ENCODE measurements at places on chromosomes 1 and 21.

DNA sequence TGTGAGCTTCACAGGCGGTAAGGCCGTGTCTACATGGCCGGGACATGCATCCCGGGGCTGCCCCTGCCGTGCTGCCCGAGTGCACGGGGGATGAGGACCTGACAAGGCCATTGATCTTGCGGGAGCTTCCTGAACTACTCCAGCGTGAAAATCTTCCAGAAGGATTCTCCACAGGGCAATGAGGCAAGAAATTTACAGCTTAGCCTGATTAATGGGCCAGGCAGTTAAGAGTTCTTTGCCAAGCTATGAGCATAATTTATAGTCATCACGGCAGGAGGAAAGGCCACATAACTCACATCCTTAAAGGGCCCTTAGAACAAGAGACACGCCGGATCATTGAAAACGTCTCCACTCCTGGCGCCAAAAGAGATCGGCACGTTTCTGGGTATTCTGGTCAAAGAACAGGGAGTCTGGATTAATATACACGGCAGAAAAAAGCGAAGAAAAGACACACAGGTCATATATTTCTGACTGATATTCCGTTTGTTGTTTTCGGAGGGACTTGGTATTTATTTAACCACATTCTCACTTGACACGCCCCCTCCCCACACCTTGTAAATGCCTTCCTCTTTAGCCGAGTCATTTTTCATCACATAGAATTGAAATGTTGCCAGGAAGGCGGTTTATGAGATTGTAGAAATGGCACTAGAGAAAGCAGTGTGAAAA lies 180.5 kb downstream of the DYRK1A start:
- no peak for DNase-seq

DNA sequence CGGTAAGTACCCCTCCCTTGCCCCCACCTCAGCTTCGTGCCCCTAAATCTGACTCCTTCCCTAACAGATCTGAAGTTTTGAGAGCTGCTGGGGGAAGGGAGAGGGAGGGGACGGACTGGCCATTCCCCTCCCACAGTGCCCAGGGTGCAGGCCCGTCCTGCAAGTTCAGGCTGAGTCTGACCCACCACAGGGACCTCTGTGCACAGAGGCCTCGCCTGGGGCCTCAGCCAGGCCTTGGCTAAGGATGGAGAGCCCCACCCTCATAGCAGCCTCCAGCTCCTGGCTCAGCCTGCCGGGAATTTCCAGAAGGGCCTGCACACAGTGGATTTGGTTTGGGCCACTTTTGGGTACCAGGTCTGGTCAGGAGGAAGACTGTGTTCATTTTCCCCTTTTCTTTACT lies 31.2 kb upstream of the TNFRSF1B start:
- DNase-seq, result no peak

GRCh38 chr1:162191396-162192305 lies 122.2 kb downstream of the NOS1AP start:
- no peak for DNase-seq

GRCh38 chr1:69766431-69767180 lies 198.9 kb downstream of the LRRC7 start:
- no peak for DNase-seq

DNA sequence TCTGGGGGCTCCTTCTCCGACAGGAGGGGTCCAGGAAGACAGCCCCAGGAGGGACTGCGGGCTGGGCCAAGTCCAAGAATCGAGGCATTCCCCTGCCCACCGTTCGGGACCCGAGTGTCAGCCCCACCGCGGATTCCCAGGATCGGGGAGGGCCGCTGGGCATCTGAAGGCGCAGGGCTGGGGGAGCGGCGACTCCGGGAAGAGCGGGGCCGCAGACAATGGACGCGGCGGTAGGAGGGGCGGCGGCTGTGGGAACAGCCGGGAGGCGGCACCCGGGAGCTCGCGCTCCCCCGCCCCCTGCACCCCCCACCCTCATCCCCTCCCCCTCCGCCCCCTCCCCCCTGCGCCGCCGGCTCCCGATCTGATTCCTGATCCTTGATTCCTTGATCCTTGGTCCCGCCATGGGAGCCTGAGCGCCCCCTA lies at the start of gene VANGL2:
TSS of gene VANGL2 (plus strand) at position 342 of the 423 bp plus-strand sequence. CDS start 15,274 bp downstream, outside the sequence.
- DNase-seq, result no peak

DNA sequence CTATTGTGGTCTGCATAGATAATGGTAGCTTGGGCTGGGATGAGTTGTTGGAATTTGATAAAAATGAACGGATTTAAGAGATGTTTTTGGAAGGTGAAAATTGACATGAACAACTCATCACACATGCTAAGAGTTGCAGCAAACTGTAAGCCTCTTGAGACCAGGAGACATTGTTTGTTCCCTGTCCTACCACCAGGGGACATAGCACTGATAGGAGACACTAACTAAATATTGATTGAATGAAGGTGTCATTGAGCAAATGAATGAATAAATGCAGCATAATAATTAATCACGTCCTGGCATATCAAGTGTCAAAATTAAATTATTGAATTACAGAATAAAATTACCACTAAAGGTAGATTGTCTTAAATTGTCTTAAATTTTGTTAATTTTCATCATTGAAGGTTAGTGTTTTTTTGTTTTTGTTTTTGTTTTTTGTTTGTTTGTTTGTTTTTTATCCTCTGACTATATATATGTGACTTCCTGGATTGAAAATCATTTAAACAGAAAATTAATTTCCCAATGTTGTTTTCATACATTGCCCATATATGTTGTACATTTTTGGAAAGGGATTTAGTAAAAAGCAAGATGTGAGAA lies 285.3 kb upstream of the C1orf105 start:
- DNase-seq, result no peak

GRCh38 chr1:22930240-22930912 lies 42.3 kb downstream of the LACTBL1 start:
- DNase-seq, result peak; percentile 43

GRCh38 chr1:76659171-76659940 lies 207.9 kb upstream of the ST6GALNAC5 start:
- no peak for DNase-seq

DNA sequence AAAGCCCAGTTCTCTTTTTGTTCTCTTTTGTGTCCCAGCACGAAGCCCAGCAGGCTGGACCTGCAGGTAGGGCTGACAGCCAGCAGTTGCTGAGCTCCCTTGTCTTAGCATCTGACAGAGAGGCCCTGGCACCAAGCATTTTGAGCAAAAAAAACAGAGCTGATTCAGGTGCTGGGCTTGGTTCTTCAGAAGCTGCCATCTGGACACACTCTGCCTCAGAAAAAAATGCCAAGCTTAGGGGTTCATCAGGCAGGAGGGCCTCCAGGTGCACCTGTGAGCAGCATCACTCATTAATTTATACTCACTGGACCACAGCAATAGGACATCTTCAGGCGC lies 167.1 kb upstream of the PLD5 start:
- DNase-seq, result no peak

GRCh38 chr1:231933711-231934626 lies 307.4 kb downstream of the DISC1 start:
- no peak for DNase-seq

- DNase-seq, result no peak
Measured at GRCh38 chr1:178418284-178418955, 78.3 kb downstream of the CLEC20A start.

DNA sequence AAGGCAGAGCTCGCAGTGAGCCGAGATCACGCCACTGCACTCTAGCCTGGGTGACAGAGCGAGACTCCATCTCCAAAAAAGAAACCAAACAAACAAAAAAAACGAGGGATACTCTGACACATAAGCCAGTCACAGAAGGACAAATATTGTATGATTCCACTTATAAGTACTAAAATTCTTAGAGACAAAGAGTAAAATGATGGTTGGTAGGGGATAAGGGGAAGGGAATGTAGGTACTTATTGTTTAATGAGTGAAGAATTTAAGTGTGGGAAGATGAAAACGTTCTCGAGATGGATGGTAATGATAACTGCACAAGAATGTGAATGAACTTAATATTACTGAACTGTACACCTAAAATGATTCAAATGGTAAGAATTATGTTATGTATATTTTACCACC lies 66.7 kb upstream of the GUCA2A start:
- DNase-seq, result no peak

DNA sequence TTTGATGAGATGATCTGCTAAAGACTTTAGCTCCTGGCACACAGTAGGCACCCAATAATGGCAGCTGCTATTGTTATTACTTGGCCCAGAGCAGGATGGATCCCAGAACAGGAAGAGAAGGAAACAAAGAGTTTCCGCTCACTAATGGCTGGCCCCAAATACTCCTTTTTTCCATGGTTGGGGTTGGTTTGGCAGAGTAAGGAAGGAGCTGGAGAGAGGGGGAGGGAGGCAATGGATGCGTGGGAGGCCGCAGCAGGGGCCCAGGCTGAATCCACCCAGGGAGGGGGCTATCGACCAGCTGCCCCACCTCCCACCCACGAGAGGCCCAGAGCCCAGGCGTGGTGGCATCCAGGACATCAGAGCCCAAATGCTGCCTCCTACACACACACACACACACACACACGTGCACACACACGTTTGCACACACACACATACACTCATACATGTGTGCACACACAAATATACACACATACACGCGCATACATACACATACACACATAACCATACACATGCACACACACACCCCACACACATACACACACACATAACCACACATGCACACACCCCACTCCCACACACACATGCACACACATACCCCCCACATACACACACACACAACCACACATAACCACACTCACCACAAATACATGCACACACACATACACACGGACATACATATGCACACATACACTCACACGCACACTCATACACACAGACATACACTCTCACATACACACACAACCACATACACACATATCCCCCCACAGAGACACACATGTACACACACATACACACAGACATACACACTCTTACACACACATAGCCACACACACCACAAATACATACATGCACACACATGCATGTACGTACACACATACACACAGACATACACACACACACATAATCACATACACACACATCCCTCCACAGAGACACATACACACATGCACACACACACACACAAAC lies 25.2 kb downstream of the C1QB start:
- DNase-seq, result no peak

DNA sequence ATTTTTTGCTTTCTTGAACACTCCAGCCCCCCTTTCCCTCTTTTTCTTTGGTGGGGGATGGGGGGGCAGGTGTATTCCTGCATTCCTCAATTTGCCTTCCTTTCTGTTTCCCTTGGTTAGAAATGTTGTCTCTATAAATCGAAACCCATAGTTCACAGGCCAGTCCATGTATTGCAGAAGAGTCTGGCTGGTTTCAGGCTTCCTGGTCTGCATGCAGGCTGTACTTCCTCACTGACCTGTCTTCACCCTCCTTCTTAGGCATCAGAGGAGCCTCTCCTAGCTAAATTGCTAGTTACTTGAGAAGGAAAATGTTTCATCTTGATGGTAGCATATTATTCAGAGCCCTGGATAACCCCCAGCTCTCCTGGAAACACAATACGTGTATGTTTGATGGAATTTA lies 140.0 kb downstream of the SPATA46 start:
- no peak for DNase-seq

- no peak for DNase-seq
Measured at GRCh38 chr1:8745749-8746390, 71.6 kb downstream of the RERE start.

- DNase-seq, result no peak
Measured at GRCh38 chr1:107683683-107684082, 281.3 kb downstream of the VAV3 start.

DNA sequence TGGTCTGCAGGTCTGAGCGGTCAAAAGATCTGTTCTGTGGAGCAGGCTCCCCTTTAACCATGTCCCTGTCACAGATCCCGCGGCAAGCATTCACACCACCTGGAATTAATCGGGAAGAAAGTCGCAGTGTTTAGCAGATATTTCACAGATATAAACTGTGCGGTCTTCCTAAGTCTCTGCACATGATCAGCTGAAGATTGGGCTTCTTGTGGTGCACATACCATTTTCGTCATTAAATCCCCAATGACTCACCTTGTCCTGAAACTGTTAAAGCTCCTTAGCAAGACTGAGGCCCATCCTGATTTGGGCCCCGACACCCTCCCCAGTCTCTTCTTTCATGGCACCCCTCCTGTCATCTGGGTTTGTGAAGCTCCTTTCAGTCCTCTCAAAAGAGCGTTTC lies 158.8 kb downstream of the KIF26B start:
- no peak for DNase-seq

- no peak for DNase-seq
Measured at GRCh38 chr1:8541961-8542521, 224.1 kb downstream of the SLC45A1 start.

Measured in hypothalamus (tissue), 51 donors.